Esophagus muscularis mucosa (tissue), 4 donors: ENCODE measurements at places on chromosomes 16 and 17. TPM values are rescaled to one million over a fixed set of nuclear protein-coding genes. Genes with fewer than 3 reads are reported as not detected.
A peak's percentile ranks its signal among the peaks of the same experiment; 100 is the strongest.

DNA sequence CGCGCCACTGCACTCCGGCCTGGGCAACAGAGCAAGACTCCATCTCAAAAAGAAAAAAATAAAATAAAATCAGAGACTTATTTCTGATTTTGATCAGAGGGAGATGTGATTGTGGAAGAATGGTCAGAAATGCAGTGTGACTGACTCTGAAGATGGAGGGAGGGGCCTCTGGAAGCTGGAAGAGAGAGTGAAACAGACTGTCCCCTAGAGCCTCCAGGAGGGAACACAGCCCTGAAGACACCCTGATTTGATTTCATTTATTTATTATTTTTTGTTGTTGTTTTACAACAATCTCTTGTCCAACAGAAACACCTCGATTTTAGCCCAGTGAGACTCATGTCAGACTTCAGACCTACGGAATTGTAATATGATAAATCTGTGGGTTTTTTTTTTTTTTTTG lies 26.1 kb downstream of the BCL7C start:
- no peak for DNase-seq

DNA sequence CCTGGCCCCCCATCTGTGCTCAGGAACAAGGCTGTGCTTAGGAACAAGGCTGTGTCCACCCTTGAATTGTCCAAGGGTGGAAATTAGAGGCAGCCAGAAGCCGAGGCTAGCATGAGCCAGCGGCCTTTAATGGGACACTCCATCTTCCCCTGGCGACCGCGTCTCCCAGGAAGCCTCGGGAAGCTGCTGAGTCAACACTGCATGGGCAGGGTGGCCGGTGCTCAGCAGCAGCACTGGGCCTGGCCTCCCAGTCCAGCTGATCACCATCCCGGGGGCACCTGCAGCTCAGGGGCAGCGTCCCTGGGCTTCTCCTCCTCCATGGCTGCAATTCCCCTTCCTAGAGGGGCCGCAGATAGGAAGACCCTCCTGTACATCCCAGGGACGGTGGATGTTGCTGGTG lies 180.8 kb downstream of the ENGASE start:
- no peak for DNase-seq

- no peak for DNase-seq
Measured at GRCh38 chr16:26155221-26155620, 463.5 kb downstream of the HS3ST4 start.

The SMPD3 gene
- total RNA-seq, result 0.42 TPM

- no peak for DNase-seq
Measured at GRCh38 chr17:77182205-77183172, 41.7 kb downstream of the SEC14L1 start.

The CBLN1 gene
- total RNA-seq, result 1.4 TPM

DNA sequence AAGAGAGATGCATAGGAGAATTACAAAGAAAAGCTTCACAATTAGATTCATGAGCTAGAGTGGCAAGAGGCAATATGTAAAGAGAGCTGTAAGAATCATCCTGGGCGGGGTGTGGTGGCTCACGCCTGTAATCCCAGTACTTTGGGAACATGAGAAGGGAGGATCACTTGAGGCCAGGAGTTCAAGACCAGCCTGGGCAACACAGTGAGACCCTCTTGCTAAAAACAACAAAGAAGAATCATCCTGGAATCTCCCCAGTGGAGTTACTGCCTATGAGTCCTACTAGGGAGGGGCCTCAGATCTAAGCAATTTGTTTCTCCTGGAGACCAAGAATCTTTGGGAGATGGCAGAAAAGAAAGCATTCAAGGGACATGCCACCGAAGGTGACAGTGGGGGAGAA lies 119.1 kb downstream of the HIC1 start:
- no peak for DNase-seq

- no peak for DNase-seq
Measured at GRCh38 chr17:49557312-49558024, 18.2 kb upstream of the NXPH3 start.

The PARD6A gene
- total RNA-seq, result 22.8 TPM

The TP53TG3 gene
- total RNA-seq, result not detected

The SDR42E1 gene
- 1.2 TPM for total RNA-seq

- DNase-seq, result peak; percentile 64
Measured at GRCh38 chr17:6780001-6780400, 4.0 kb downstream of the FBXO39 start.

GRCh38 chr16:65975049-65975708 lies 391.3 kb upstream of the CDH5 start:
- no peak for DNase-seq

The WFDC1 gene
- 21.8 TPM for total RNA-seq

GRCh38 chr17:2724784-2725164 lies 13.2 kb upstream of the CLUH start:
- no peak for DNase-seq

DNA sequence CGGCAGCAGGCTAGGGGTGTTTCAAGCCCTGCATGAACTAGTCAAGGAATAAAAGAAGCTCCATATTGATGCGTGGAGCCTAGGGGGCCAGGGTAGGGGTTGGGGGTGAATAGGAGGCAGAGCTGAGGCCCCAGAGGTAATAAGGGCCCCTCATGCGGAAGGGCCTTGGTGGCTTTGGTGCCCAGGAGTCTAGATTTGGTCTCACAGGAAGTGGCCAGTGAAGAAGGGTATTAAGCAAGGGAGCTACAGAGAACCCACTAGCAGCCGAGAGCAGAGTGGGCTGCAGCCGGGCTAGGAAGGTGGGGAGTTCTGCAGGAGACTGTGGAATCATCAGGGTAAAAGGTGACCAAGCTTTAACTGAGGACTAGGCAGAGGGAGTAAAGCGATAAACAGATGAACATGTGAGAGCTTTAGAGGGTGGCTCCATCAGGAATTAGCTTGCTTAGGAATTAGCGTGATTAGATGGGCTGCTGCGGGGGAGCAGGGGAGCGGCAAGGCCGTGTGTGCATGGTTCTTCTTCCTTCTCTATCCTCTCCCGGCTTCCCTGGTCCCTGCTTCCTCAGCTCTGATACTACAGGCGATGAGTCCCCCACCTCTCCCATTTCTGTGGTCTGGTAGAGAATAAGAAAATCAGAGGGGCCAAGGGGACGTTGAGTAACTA lies 9.8 kb downstream of the GNGT2 start:
- DNase-seq, result no peak

DNA sequence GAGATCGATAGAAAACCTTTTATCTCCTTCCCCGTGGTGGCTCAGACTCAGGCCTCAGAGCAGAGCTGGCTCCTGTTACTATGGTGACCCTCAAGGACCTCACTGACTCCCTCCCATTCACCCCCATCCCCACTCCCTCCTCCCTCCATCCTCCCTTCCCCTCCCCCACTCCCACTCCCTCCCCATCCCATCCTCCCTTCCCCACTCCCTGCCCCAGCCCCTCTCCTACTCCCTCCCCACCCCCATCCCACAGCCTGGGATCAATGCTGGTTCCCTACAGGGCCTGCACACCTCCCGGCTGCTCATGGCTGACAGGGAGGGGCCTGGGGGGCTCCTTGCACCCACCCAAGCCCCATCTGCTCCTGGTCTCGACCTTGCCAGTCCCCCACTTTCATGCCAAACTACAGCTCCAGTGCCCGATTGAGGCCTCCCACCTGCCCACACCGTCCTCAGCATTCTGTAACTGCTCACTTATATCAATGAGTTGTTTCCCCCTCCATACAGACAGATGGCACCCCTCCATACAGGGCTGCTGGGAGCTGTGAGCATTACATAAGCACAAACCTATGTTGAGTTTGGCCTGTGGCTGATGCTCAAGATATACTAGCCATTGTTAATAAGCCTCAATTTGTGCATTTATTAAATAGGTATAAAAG lies 11.6 kb upstream of the RAI1 start:
- no peak for DNase-seq

DNA sequence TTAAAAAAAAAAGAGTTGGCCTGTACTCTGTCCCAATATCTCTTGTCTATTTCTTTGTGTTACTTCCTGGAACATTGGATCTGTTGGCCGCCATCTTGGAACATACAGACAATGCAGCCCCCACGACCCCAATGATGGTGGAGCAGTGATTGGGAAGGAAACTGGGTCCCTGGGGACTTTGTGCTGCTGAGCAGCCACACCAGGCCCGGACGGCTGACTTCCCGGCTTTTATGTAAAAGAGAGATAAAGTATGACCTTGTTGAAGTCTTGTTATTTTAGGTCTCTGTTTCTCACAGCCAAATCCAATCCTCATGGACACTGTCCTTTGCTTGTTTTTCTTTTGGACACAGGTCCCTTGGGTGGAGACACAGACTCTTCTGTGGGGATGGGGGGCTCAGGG lies 204.5 kb downstream of the SALL1 start:
- no peak for DNase-seq

The PEMT gene
- 17.9 TPM for total RNA-seq

- DNase-seq, result no peak
Measured at GRCh38 chr17:48023400-48024148, 14.0 kb downstream of the COPZ2 start.

DNA sequence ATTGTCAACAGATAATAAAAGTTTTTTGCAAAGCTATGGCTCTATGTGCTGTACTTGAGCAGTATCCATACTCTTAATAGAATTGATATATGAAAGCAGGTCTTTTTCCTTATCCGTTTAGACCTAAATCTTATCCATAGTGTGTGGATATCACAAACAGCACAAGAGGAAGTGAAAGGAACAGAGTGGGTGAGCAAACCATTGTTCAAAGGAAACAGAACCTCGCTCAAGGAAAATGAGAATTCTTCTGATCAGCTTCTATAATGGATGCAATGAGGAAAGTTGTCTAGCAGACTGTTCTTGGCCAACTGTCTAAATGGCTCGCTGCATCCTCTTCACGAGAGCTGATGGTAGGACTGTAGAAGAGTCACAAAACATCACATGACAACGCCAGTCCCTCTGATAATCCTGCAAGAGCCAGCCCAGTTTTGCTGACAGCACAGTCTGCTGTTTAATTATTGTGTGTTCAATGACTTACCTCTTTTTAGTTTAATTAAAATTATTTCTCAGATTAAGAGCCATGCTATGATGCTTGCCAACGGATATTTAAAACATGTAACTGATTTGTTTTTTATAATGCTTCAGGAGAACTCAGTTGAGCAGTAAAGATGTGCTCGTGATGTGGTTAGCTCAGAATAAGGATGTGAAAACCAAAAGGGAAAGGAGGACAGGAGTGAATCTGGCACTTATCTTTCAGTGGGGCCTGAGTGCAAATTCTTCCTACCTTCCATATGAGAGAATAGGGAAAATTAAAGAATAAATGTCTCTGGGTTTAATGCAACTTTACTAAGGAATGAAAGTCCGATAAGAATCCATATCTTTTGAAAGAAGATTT lies 38.5 kb downstream of the WWOX start:
- peak; percentile 45 for DNase-seq

DNA sequence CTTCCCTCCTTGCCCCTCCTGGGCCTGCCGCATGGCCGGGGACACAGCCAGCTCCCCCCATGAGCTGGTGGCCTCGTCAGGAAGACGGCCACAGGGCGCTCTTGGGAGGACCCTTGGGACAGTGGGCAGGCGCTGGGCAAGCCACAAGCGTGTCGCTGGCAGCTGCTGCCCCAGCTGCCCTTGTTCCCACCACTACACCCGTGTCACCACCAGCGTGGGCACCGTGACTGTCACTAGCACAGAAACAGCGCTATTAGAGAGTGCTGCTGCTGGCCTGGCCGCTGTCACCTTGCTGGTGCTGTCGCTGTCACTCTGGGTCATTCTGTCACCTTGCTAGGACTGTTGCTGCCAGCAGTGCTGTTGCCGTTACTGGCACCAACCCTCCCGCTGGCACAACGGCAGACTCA lies 47.2 kb downstream of the ZFPM1 start:
- no peak for DNase-seq

DNA sequence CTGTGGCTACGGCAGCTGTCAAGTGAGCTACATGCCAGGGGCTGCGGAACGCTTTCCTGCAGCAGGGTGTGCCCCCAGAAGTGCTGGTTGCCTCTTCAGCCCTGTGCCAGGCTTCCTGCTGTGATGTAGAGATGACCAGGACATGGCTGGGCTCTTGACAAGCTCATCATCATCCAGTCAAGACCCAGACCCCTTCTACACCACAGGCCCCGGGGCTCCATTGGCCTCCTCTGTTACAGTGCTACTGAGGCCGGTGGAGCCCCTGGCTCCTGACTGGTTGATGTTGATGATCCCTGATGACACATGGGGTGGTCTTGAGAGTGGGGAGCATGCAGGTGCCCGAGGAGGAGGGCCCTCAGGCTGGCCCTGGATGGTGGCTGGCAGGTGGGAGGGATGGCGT lies 50.1 kb downstream of the B9D1 start:
- no peak for DNase-seq

GRCh38 chr16:61681673-61682072 lies 354.6 kb downstream of the CDH8 start:
- DNase-seq, result no peak

The GAS2L2 gene
- 0.80 TPM for total RNA-seq

- DNase-seq, result no peak
Measured at GRCh38 chr17:43406676-43407645, 8.2 kb downstream of the ARL4D start.

DNA sequence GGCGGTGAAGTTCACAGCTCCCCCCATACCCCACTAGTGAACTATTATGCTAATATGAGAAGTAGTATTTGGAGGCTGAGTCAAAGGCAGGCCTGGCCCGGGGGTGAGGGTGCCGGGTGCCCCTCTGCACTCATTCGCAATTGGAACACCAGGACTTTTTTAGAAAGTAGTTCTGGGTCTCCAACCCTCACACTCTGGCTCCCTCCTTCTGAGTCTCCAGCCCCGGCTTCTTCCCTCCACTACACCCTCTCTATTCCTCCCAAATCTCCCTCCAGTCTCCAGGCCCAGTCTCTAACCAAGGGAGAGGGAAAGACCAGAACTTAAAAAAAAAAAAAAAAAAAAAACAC lies 11.3 kb upstream of the HOXB2 start:
- DNase-seq, result no peak

GRCh38 chr16:60727851-60728250 lies 1308.4 kb downstream of the CDH8 start:
- no peak for DNase-seq

DNA sequence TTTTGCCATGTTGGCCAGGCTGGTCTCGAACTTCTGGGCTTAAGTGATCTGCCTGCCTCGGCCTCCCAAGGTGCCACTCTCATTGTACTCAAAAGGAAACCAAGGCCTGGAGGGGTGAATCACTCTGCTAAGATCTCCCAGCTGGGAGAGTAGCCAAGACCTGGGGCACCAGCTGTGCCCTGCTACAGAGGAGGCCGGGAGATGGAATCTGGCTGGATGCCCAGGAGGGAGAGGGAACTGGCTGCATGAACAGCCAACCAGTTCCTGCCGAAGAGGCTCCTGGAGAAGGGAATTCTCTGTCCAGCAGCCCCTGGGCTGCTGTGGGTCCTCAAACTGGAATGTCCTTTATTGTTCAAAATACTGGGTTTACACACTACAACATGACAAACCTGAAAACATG lies 238.7 kb upstream of the CIBAR2 start:
- no peak for DNase-seq

DNA sequence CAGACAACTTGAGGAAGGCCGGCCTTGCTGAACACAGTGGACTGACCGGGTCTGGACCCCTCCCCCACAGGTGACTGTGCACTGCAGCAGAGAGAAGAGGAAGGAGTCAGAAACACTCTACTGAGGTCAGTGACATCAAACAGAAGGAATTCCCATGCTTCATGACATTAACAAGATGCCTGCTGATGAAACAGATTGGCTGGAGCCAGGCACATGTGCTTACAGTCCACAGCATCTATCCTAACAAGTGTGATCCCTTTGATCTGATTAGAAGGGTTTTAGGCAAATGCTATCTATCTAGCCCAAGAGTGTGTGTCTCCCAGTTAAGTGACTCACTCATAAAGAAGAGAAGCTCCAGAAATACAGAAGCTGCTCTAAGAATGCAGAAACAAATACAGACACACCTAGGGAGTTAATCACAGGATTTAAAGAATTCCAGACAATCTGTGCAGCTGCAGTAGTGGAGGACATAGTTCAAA lies 90.2 kb downstream of the SYCE1L start:
- DNase-seq, result no peak

- DNase-seq, result no peak
Measured at GRCh38 chr17:28199115-28199514, 119.9 kb upstream of the TMEM97 start.
